ENCODE measurements at places on chromosomes 5 and 9. TPM values are rescaled to one million over a fixed set of nuclear protein-coding genes. Genes with fewer than 3 reads are reported as not detected.

- H3K4me3 ChIP-seq = no peak overlapping the region
- no peak for DNase-seq
- H3K36me3 ChIP-seq = no peaks in the 10 kb centered on the region
- H3K27me3 ChIP-seq = no peaks in the 10 kb centered on the region
- peaks cover 31% of the 10 kb centered on the region for H3K4me1 ChIP-seq
- H3K27ac ChIP-seq = no peak overlapping the region
These were observed 53.8 kb downstream of the MFAP3 start for GRCh38 chr5:154092356-154093141.

GRCh38 chr5:5584751-5585150 is 162.3 kb downstream of the ICE1 start:
- DNase-seq = no peak
- H3K36me3 ChIP-seq = no peaks in the 10 kb centered on the region
- H3K27ac ChIP-seq = no peak overlapping the region
- no peaks in the 10 kb centered on the region for H3K4me1 ChIP-seq
- no peak overlapping the region for H3K4me3 ChIP-seq

DNA sequence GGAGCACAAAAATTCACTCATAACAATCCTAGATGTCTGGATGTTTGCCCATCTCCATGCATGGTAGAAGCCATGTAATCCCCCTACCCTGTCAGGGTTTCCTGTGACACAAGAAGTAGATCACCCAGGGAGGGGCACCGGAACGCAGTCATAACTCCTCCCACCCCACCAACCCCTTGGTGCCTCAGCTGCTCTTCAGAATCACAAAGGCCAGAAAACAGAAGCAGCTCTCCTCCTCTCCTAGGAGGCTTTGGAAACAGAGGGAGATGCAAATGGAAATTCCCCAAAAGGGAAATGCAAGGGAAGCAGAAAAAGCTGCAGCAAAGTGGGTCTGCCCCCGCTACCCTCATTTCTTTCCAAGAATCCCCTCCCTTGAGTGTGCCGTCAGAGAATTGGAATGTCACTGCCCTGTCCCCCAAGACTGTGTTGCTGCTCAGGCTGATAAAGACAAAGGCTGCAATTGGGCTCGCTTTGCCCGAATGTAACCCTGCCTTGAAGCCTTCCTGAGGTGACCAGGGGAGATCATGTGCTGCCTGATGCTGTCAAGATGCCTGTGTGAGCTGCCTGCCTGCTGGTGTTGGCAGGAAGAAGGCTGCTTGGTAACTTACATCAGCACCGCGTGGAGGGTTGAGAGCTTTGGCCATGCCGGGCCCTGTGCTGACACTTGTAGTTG is 65.5 kb upstream of the ABCA1 start:
- DNase-seq = no peak
- no peak overlapping the region for H3K4me3 ChIP-seq
- no peaks in the 10 kb centered on the region for H3K36me3 ChIP-seq

GRCh38 chr5:50856401-50857119 is 190.1 kb downstream of the PARP8 start:
- H3K4me3 ChIP-seq = no peak overlapping the region
- H3K4me1 ChIP-seq = no peaks in the 10 kb centered on the region

GRCh38 chr9:37329576-37329975 is 92.9 kb upstream of the GRHPR start:
- peaks cover 96% of the 10 kb centered on the region for H3K4me1 ChIP-seq
- peak; percentile 81 for DNase-seq
- H3K27ac ChIP-seq = no peak overlapping the region
- no peaks in the 10 kb centered on the region for H3K36me3 ChIP-seq

GRCh38 chr9:112434487-112434886 is 52.1 kb upstream of the KIAA1958 start:
- H3K4me3 ChIP-seq = no peak overlapping the region
- DNase-seq = no peak
- no peaks in the 10 kb centered on the region for H3K4me1 ChIP-seq
- no peaks in the 10 kb centered on the region for H3K27me3 ChIP-seq

GRCh38 chr5:71986101-71986500 is 121.2 kb upstream of the MAP1B start:
- H3K27me3 ChIP-seq = no peaks in the 10 kb centered on the region
- no peaks in the 10 kb centered on the region for H3K4me1 ChIP-seq
- peak; percentile 11 for DNase-seq
- H3K27ac ChIP-seq = no peak overlapping the region
- H3K36me3 ChIP-seq = no peaks in the 10 kb centered on the region

- H3K36me3 ChIP-seq = no peaks in the 10 kb centered on the region
- no peaks in the 10 kb centered on the region for H3K4me1 ChIP-seq
- H3K4me3 ChIP-seq = no peak overlapping the region
These were observed 414.4 kb downstream of the BRINP1 start for GRCh38 chr9:118954857-118955256.

DNA sequence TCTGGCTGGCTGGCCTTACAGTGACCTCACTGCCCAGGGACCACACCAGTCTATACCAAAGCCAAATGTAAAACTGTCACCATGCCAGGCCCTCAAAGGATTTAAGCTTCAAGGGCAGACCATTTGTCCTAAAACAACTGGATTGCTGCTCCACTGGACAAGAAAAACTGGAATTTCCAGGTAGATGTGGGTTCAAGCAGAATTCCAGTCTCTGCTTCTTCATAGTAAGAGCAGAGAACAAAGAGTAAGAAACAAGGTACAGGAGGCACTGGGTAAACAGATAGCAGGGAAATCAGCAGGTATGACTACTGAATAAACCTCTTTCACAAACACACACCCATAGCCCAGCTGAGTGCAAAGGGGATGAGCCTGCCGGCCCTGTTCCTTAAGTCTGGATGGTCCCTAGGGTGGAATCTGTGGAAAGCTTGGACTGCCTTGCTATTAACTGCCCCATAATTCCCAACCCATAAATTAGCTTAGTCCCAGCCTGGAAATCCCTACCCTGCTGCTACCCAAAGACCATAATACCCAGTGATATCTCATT is 5.5 kb downstream of the B4GALT1 start:
- H3K27me3 ChIP-seq = no peaks in the 10 kb centered on the region
- peaks cover 80% of the 10 kb centered on the region for H3K4me1 ChIP-seq
- no peak overlapping the region for H3K4me3 ChIP-seq
- no peaks in the 10 kb centered on the region for H3K36me3 ChIP-seq
- H3K27ac ChIP-seq = peak overlapping the region; percentile 79

TMEM252 gene
- total RNA-seq = not detected

SPATA31A6 gene
- not detected for total RNA-seq

HTR4 gene
- total RNA-seq = not detected

LCN10 gene
- 0.35 TPM for total RNA-seq
